ENCODE measurements at places on chromosomes 12 and 14.

DNA sequence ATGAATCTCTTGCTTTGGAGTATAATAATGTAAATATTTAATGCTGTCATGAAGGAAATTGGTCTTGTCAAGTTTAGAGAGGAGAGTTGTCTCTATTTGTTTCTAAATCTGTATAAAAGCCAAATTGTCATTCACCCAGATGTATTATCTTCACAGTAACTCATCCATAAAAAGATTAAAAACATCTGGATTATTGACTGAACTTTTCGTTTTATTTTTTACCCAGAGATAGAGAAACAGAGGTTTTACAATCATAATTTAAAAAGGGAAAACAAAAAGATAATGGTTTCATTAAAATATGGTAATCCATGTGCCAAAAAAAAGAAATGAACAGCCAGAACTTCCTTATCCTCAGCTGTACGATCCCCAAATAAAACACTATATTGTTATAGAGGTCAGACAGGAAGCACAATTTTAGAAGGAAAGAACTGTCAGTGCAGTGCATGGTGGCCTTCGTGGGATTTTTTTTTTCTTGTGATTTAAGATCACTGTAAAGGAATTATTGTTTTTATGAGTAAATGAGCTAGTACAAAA lies 125.9 kb downstream of the ACSS3 start:
- no peak for DNase-seq

- no peak for DNase-seq
Measured at GRCh38 chr12:59736359-59736758, 140.5 kb downstream of the SLC16A7 start.

GRCh38 chr12:46773586-46774321 lies 52.0 kb downstream of the SLC38A4 start:
- no peak for DNase-seq

DNA sequence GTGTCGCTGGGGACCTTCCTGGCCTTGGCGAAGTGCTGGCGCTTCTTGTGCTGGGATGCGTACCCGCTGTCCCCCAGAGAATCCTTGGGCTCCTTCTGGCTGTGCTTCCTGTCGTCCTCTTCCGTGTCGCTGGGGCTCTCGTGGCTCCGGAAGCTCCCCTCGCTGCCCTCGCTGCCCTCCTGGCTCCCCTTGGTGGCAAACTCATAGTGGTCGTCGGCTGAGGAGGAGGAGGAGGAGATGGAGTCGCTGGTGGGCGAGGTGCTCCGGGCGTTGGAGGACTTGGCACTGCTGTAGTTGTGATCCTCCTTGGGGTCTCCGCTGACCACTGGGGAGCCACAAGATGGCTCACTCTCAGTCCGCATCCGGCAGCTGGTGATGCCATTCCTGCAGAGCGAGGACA lies 254.4 kb downstream of the FOXN3 start:
- no peak for DNase-seq

GRCh38 chr12:123250471-123251383 lies 17.5 kb downstream of the MTRFR start:
- DNase-seq: no peak

DNA sequence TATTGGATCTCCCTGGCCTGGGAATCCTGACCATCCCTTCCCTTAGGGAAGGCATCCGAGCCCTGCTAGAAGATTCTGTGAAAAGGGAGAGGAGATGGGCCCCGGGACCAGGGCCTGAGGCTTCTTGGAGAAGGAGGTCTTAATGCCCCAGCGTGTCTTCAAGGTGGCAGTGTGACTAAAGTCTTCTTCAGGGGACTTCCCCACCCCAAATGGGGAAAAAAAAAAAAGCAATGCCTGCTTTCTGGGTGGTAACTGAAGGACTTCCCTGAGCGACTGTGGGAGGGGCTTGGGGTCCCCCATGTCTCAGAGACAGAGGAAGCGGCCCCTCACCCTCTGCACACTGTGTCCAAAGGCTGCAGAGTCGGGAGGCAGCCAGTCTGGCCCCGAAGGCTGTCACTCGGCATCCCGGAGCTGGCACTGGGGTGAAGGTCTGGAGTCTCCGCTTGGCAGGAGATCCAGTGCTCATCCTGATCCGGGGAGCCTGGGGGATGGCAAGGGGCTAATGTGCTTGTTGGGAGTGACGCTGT lies 7.8 kb upstream of the PGF start:
- no peak for DNase-seq

- peak; percentile 85 for DNase-seq
Measured at GRCh38 chr14:69611172-69612013, at the start of gene SUSD6. SUSD6 (plus strand) TSS chr14:69611596; CDS start chr14:69658593, 46,997 bp downstream.

DNA sequence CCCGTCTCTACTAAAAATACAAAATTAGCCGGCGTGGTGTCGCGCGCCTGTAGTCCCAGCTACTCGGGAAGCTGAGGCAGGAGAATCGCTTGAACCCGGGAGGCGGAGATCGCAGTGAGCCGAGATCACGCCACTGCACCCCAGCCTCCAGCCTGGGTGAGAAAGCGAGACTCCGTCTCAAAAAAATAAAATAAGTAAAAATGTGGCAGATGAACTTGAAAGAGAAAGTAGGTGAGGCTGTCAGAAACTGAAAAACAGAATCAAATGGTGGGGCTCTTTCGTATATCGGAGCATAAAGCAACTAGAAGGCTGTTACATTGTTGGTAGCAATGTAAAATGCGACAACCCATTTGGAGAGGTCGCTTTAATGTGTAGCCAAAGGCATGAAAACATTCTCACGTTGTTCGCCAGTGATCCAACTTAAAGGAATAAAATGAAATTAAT lies 767 bp upstream of the CCNT1 start:
- DNase-seq: peak; percentile 18

DNA sequence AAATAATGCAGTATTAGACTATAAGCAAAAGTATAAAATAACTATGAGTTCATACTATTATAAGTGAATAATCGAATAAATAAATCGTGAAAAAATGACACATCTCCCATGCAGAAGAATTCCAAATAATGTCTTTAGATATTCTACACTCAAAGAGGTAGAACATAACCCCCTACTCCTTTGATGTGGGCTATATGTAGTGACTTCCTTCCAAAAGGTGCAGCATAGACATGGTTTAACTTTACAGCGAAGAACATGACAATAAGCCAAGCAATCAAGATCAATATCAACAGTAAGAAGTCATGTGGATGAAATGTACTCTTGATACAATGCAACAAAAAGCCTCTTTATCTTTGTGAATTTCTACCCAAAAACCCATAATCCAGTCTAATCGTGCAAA lies 46.0 kb upstream of the HIF1A start:
- DNase-seq: no peak

- peak; percentile 73 for DNase-seq
Measured at GRCh38 chr12:121334513-121335343, 17.5 kb downstream of the ANAPC5 start.

- no peak for DNase-seq
Measured at GRCh38 chr14:69671365-69672030, 60.1 kb downstream of the SUSD6 start.

- DNase-seq: no peak
Measured at GRCh38 chr12:125220404-125221273, 155.4 kb downstream of the AACS start.

DNA sequence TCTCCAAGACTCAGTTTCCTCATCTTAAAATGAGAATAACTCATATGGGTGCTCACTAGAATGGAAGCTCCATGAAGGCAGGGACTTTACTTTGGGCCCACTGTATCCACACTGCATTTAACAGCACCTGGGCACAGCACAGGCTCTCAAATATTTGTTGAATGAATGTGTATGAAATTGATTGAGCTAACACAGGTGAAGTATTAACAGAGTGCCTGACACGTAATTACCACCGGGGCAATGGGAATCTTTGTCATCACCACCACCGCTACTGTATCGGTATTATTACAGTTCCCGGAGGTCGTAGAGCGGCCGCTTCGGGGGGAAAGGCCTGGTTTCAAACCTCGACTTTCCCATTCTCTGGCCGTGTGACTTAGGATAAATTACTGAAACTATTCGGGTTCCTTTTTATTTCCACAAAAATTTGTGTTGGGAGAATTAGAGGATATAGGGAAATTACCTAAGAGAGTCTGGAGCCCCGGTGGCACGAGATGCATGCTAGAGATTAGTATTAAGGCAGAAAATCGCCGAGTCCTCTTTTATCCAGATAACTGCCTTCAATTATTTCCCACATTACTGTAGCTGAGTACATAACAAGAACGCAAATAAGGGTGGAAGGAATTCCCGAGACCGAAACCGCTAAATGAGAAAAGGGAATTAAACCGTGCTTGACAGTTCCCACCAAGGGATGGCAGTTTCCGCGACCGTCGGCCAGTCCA lies 1.0 kb upstream of the RIC8B start:
- no peak for DNase-seq

GRCh38 chr12:93979189-93979588 lies 169.2 kb upstream of the PLXNC1 start:
- DNase-seq: peak; percentile 13

DNA sequence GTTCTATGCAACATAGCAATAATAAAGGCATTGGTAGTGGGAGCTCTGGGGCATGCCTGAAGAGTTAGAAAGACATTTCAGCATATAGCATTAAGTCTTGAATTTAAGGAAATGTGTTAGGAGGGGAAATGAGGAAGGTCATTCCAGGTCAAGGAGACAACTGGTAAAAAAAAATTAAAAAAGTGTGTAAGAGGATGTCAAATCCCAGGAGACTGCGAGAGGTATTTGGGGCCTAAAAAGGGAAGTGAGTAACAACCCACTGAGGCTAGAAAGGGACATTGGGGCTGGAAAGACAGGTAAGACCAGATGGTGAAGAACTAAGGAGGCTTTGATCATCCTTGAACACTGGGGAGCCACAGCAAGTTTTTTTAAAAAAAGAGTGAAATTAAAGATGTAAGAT lies 152.9 kb downstream of the SLC25A21 start:
- no peak for DNase-seq

- DNase-seq: peak; percentile 86
Measured at GRCh38 chr12:114668151-114668885, 15.7 kb downstream of the TBX3 start.

DNA sequence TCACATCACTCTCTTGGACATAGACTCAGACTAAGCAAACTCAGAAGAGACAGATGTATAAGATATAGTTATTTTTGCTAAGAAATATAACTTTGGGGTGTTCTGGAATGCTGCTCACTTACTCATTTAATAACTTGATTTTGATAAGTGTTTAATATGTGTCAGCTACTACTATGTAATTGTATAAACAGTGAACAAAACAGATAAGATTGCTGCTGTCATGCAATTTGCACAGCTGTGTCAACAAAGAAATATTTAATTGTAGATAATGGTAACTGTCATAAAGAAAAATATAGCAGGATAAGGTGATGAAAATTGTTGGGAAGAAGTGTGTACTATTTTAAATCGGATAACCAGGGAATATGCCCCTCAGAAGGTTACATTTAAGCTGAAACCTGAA lies 84.1 kb upstream of the ZDHHC17 start:
- no peak for DNase-seq

DNA sequence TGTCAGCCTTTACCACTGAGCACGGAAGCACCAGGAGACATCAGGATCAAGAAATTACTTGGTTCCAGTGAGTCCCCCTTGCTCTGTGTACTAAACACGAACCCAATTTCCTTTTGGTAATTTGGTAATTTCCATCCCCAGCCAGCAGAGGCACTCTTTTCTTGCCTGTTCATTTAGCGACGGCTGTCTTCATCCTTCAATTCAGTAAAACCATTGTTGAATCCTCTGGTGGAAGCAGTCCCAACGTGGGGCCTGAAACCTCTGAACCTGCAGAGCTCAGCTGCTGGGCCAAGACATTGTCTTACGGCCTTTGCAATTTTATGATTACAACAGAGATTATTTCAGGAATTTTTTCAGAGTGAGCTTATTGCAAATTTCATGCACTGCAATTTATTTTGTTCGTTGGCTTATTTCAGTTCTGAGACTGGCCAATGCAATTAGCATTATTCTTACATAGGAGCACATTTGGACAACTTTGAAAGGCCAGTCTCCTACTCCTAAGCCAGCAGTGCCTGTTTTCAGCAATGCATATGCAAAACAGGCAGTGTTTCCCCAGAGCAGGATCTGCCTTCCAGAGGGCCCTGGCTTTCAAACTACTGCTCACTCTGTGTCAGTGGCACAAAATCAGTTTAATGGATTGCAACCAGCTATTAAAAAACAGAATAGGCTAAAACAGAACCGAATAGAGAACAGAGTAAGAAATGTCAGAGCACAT lies 372.9 kb upstream of the TMEM132C start:
- peak; percentile 32 for DNase-seq

GRCh38 chr14:50967103-50967502 lies 22.8 kb upstream of the PYGL start:
- DNase-seq: no peak

DNA sequence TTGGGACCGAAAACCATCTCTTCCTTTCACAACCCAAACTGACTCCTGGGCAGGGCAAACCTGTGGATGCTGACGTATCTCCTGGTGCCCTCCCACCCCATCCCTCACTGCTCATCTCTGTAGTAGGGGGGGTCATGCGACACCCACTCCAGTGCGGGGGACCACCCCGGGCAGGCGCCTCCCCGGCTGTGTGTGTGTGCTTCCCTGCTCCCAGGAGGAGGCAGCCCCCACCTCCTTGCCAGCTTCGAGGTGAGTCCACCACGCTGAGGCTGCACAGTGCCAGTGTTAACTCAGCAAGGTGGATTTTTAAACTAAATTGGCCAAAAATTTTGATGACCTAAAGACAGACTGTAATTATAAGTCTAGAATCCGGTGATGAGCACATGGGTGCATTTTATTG lies 46.2 kb upstream of the BEGAIN start:
- DNase-seq: no peak

GRCh38 chr12:52228931-52229330 lies 4.1 kb upstream of the KRT7 start:
- no peak for DNase-seq

- no peak for DNase-seq
Measured at GRCh38 chr14:91897106-91897701, 29.9 kb upstream of the TC2N start.

- DNase-seq: no peak
Measured at GRCh38 chr12:38282886-38283285, 33.7 kb upstream of the ALG10B start.

DNA sequence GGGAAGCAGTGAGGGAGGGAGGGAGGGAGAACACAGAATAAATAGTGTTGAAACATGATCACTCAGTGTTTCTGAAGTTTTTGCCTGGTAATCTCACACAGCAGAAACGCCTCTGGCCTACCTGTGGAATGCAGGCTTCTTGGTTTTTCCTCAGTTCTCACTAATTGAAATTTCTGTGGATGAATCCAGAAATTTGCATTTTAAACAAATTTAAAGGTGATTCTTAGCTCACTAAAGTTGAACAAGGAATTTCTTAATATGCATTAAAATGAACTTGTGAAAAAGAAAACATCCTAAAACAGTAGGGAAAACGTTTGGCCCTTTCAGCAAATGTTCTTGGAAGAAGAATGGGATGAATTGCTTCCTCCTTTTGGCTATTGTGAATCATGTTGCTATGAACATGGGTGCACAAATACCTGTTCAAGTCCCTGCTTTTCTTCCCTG lies 1.4 kb downstream of the RNASE9 start:
- no peak for DNase-seq

- no peak for DNase-seq
Measured at GRCh38 chr12:105342464-105342863, 12.0 kb downstream of the C12orf75 start.

DNA sequence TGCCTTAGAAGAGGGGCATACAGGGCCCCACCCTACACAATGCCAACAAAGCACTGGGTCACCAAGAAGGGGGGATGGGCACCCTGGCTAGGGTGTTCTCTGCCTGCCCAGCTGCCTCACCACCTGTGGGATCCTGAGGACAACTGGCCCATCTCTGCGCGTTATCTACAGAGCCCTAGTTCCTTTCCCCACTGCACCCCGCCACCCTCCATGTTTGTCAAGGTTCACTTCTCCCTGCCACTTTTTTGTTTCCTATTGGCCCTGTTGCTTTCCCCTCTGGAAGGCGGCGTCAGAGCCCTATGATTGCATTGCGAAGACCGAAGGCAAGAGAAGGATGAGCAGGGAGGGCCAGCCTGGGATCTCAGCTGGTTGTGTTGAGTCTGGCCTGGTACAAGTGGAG lies 1.6 kb downstream of the SLC48A1 start:
- DNase-seq: no peak
